ENCODE measurements at places on chromosomes 12 and 14.

DNA sequence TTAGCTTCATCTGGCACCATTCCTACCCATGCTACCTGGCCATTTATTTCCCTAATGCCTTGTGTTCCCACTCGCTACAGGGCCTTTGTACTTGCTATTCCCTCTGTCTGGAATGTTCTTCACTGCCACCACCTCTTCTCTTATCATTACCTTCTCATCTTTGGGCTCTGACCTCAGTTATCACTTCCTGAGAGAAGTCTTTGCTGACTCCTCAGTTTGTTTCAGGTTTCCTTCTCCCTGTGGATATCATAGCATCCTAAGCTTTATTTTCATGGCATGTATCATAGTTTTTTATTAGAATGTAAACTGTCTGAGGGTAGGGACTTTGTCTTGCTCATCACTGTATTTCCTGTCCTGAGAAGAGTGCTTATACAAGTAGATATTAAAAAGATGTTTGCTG, 29.7 kb downstream of the SPATS2 start:
- DNase-seq, result no peak

DNA sequence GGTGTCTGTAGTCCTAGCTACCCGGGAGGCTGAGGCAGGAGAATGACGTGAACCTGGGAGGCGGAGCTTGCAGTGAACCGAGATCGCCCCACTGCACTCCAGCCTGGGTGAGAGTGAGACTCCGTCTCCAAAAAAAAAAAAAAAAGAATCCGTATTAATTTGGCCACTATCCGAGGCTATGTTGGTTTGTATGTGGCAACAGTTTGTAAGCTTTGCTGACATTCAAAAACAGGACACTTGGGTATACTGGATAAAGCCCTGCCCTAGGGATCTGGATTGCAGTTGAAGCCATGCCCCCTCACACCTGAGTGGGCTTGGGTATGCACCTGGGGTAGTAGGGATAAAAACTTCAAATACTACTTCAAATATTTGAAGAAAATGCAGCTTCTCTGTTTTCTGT, 14.5 kb downstream of the IFNG-AS1 start:
- DNase-seq, result no peak

DNA sequence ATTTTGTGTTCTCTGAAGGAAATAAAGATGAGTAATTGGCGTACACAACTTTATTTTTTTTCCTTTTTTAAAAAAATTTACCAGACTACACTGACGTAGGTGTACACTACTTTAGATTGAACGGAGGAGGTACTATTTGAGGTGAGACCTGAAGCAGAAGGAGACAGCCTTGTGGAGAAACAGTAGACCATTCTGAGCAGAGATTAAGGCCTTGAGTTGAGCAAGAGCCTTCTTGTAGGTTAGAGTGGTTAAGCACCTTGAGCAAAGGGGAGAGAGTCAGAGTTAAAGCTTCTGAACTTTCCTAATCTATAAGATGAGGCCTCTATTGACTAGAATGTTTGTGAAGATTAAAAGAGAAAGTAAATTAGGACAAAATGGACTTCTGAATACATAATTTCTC, 2.5 kb downstream of the LEMD3 start:
- DNase-seq, result no peak

- DNase-seq, result peak; percentile 69
These were observed 37.7 kb downstream of the DIP2B start for GRCh38 chr12:50542448-50542847.

- no peak for DNase-seq
These were observed 31.5 kb downstream of the MDM2 start for GRCh38 chr12:68839183-68840147.

- no peak for DNase-seq
These were observed 170.1 kb upstream of the GRIP1 start for GRCh38 chr12:66848967-66849366.

- no peak for DNase-seq
These were observed 363.4 kb upstream of the GARIN6 start for GRCh38 chr12:99284161-99284560.

- DNase-seq, result no peak
These were observed 12.6 kb downstream of the C12orf43 start for GRCh38 chr12:121003650-121004049.

- no peak for DNase-seq
These were observed 140.6 kb downstream of the FBXL14 start for GRCh38 chr12:1453810-1454209.

Data from myocyte (in vitro differentiated cells).